ENCODE measurements at places on chromosomes 7 and 10. TPM values are rescaled to one million over a fixed set of nuclear protein-coding genes. Genes with fewer than 3 reads are reported as not detected.

Gene MSS51
- 1.7 TPM for total RNA-seq

DNA sequence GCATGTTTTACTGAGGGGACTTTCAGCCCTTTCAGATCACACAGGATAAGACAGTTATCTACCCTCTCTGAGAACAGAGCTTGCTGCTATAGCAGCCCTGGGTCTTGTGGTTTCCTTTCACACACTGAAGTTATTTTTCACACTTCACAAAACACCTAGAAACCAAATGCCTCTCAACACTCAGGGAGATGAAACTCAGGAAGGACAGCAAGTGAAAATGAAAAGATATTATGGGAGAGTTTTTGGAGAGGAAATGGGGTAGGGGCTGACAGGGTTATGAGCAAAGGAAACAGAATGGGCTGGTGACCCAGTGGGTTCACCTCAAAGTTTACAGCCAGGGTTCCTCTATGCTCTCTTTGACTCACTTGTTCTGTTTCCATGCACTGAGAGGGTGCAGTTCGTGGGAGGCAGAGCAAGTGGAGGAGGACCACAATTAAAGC lies 17.0 kb upstream of the GIMAP2 start:
- DNase-seq: no peak

DNA sequence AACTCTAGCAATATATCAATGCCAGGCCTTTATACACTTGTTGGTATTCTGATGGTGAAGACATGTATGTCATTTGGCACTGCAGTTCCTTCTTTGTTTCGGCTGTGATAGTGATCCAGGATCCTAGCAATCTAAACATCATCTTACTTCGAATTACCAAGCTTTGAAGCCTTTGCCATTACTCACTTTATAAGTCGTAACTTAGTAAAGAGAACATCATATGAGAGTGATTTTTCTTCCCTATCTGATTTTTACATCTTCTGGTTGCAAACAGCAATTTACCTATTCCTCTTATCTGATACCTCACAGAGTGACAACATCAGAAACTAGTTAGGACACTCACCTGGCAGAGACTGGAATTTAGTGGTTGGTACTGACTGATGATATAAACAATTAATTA lies 7.6 kb upstream of the BPGM start:
- no peak for DNase-seq

GRCh38 chr7:147510201-147510542 lies 1080.4 kb upstream of the C7orf33 start:
- DNase-seq: no peak

All from esophagus muscularis mucosa (tissue), 4 donors.